Left cardiac atrium (tissue), 4 donors: ENCODE measurements at places on chromosomes 7 and 10. TPM values are rescaled to one million over a fixed set of nuclear protein-coding genes. Genes with fewer than 3 reads are reported as not detected.
A peak's percentile ranks its signal among the peaks of the same experiment; 100 is the strongest.

- DNase-seq, result no peak
These were observed 252.6 kb upstream of the ANKRD30A start for GRCh38 chr10:36872702-36873393.

DNA sequence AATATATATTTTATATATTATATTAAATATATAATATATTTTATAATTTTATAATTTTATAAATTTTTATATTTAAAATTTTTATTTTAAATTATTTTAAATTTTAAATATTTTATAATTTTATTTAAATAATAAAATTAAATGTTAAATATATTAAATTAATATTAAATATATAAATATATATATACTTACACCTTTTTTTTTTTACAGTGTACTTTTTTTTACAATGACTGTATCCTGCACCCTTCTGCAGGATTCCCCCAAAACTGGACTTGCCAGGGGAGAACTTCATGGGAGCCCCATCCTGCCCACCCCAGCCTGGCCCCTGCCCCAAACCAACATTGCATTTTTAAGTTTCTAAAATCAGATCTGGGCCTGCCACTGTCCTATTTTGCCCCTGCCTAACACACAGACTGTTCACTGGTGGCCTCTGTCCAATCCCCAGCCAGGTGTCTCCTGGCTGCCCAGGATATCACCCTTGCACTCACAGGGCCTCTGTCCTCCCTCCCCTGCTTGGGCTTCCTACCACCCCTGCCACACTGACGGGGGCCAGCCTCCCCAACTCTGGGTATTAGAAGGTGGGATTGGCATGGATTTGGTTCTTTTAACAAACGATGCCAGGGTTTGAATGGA is 138.0 kb downstream of the ADCY1 start:
- DNase-seq, result no peak

- DNase-seq, result no peak
These were observed 57.3 kb upstream of the MET start for GRCh38 chr7:116614499-116615262.

RAMP3 gene
- total RNA-seq, result 55.0 TPM

DNA sequence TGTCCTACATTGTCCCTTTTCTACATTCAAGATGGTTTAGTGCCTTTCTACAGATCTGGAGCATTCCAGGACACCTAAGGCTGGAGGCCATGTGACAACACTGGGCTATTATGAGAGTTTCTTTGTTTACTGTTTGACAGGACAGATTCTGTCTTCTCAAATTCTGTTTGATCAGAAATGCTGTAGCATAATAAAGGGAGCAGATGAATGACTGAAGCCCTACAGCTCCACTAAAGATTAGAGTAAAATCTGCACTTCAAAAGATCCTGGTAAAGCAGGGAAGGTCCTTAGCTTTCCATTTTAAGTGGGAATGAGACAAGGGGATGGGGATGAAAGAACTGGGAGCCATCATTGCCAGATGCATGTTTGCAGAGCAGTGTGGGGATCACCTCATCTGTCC is 38.4 kb downstream of the TMEM229A start:
- DNase-seq, result no peak

TMEM229A gene
- not detected for total RNA-seq

- no peak for DNase-seq
These were observed 7.0 kb downstream of the BAMBI start for GRCh38 chr10:28684157-28684985.

DNA sequence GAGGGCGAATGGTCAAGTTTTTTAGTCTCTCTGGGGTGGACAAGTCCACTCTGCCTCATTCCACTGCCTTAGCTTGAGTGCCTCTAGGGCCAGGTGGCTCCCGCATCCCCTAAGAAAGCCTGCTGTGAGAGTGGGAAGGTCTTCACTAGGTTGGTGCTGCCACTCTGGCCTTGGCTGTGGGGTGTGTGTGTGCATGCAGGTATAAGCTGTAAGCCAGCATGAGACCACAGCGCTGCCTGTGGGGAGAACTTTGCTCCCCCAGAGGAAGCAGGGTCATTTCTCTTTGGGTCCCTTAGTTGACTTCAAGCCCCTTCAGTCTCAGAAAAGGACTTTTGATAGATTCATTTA is 25.5 kb upstream of the PCBD1 start:
- peak; percentile 5 for DNase-seq

DNA sequence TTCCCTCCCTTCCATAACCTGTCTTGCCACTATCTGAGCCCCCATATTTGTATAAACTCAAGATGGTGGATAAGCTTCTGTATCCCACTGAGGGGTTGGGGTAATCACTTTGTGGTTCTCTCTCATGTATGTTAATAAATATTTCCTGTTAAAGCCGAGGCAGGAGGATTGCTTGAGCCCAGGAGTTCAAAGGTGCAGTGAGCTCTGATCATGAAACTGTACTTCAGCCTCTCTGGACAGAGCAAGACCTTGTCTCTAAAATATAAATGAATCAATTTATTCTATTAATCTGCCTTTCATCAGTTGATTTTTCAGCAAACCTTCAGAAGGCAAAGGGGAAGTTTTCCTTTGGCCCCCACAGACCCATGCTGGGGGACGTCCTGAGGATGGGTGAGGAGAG is 1.8 kb upstream of the RARRES2 start:
- DNase-seq, result no peak

- no peak for DNase-seq
These were observed 165.4 kb downstream of the ACTR3B start for GRCh38 chr7:152924826-152925411.

DNA sequence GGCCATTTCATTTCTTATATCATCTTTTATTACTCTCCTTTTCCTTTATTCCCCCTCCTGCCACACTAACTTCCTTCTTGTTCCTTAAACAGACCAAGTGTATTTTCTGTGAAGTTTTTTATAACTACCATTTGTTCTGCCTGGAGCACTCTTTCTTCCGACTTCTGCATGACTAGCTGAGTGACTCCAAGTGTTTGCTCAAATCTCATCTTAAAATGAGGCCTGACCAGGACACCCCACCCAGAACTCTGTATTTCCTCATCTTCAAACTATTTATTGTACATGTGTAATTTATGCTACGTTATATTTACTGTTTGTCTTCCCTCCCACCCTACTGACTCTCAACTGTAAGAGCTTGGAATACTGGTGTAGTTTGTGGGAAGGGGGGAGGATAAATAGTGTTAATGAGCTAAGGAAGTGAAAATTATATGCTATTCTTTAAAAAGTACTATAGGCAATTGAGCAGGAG is 3.2 kb downstream of the MINDY3 start:
- DNase-seq, result no peak

GRCh38 chr7:81883801-81884393 is 114.0 kb upstream of the HGF start:
- no peak for DNase-seq

DNA sequence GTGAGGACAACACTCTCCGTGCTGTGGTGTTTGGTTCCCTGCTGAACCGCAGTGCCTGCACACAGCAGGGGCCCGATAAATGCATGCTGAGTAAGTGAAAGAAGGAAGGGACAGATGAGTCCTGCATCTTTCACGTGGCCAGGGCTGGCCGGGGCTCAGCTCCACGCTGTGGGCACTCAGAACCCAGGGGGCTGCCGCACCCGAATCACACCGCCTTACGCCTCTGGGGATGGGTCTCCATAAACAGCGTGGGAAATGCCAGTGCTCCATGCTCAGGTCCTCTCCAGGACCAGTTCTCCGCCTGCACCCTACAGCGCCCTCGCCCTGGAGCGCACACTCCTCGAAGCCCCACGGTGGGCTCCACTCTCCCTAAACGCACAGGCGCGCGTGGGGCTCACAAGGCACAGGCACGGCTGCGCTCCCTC is 38.1 kb downstream of the RASGEF1A start:
- DNase-seq, result no peak

GRCh38 chr10:114477285-114477684 is 73.0 kb upstream of the AFAP1L2 start:
- peak; percentile 34 for DNase-seq

GRCh38 chr10:84308481-84309304 is 19.7 kb upstream of the CCSER2 start:
- DNase-seq, result peak; percentile 67

DNA sequence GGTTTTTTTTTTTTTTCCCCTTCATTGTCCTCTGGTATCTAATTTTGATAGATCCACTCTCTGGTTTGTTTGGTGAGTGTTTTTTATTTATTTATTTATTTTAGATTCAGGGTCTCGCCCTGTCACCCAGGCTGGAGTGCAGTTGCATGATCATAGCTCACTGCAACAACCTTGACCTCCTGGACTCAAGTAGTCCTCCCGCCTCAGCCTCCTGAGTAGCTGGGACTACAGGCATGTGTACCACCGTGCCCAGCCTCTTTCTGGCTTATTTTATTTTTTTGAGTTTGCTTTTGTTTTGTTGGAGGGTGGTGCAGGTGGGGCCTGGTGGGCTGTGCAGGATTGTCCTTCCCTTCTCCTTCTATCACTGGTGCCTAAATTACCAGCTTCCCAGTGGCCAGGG is 187.2 kb upstream of the SH2B2 start:
- no peak for DNase-seq

EN2 gene
- total RNA-seq, result 0.15 TPM

GRCh38 chr7:4707217-4707741 is 25.2 kb downstream of the FOXK1 start:
- DNase-seq, result no peak

DNA sequence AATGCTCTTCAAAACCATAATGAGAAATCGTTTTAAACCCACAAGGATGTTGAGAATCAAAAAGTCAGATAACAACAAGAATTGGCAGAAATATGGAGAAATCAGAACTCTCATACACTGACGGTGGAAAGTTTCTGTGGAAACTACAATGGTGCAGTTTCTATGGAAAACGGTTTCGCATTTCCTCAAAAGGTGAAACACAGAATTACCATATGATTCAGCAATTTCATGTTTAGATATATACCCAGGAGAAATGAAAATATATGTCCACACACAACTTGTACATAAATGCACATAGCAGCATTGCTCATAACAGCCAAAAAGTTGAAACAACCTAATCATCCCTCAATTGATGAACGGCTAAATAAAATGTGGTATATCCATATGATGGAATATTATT is 218.2 kb downstream of the ARL4A start:
- no peak for DNase-seq

- DNase-seq, result no peak
These were observed 31.6 kb downstream of the ELAPOR2 start for GRCh38 chr7:87027900-87028299.

DPYSL4 gene
- 9.9 TPM for total RNA-seq

DNA sequence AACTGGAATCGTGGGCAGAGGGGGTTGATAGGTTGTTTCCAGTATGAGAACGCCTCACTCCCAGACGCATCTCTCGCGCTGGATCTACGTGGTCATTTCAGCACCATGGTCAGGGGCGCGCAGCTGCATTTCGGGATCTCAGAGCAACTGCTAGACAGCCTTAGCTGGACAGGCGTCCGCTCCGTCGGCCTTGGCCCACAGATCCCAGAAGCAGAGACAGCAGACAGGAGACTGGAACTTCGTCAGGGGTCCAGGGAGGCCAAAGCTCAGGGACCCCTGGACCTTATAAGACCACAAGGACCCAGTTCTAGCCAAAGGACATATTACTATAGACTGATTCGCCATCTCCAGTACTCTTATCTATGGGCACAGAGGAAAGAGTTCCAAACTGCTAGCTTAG is 5.3 kb downstream of the NEUROG3 start:
- peak; percentile 63 for DNase-seq

GRCh38 chr10:45408421-45409319 is 34.7 kb downstream of the ALOX5 start:
- no peak for DNase-seq

GRCh38 chr7:1358376-1359050 is 100.8 kb downstream of the MICALL2 start:
- DNase-seq, result no peak
